GM23338 (cell line): ENCODE measurements at places on chromosomes 5 and 9. TPM values are rescaled to one million over a fixed set of nuclear protein-coding genes. Genes with fewer than 3 reads are reported as not detected.

MYMK gene
- polyA plus RNA-seq, result 0.54 TPM in 1 of 2 replicates, not detected in the other

PRDM9 gene
- polyA plus RNA-seq, result not detected in 2 replicates

PLPP7 gene
- polyA plus RNA-seq, result 1.6 and 2.0 TPM in 2 replicates

SIT1 gene
- 13.2 TPM in 2 replicates for polyA plus RNA-seq

TMEM252 gene
- polyA plus RNA-seq, result not detected in 2 replicates
